ENCODE measurements at places on chromosomes 16 and 17. TPM values are rescaled to one million over a fixed set of nuclear protein-coding genes. Genes with fewer than 3 reads are reported as not detected.

DNA sequence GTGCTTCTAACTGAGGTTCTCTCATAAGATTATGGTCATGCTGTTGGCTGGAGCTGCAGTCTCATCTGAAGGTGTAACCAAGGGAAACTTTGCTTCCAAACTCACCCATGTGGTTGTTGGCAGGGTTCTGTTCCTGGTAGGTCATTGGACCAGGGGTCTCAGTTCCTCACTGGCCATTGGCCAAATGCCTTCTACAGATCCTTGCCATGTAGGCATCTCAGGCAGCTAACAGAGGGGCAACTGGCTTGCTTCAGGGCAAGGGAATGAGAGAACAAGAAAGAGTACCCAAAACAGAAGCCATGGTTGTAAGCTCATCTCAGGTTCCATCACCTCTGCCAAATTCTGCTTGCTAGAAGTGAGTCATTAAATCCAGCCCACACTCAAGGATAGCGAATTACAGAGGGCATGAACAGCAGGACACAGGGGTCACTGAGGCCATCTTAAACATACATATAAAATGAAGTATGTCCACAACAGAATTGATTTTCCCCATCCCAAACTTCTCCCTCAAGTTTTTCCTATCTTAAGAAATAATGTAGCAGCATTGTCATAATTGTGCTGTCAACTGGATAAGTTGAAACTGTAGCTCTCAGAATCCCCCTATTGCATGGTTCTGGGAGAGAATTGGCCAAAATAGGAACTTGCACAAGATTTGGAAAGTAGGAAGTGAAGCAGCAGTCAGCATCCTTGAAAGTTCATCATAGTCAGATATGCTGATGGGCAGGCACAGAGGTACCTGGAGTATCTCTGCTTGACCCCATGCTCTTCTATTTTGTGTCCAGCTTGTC is 42.4 kb upstream of the CES5A start:
- DNase-seq: no peak

The KRT27 gene
- total RNA-seq: 428 TPM

The MRPS34 gene
- total RNA-seq: 23.5 TPM

The IKZF3 gene
- 0.39 TPM for total RNA-seq

The NPW gene
- total RNA-seq: 2.2 TPM
